ENCODE measurements at places on chromosomes 5 and 9. TPM values are rescaled to one million over a fixed set of nuclear protein-coding genes. Genes with fewer than 3 reads are reported as not detected.

Gene LCN2
- 143 TPM for total RNA-seq

GRCh38 chr5:139985290-139985689 lies 57.8 kb downstream of the NRG2 start:
- DNase-seq = no peak

DNA sequence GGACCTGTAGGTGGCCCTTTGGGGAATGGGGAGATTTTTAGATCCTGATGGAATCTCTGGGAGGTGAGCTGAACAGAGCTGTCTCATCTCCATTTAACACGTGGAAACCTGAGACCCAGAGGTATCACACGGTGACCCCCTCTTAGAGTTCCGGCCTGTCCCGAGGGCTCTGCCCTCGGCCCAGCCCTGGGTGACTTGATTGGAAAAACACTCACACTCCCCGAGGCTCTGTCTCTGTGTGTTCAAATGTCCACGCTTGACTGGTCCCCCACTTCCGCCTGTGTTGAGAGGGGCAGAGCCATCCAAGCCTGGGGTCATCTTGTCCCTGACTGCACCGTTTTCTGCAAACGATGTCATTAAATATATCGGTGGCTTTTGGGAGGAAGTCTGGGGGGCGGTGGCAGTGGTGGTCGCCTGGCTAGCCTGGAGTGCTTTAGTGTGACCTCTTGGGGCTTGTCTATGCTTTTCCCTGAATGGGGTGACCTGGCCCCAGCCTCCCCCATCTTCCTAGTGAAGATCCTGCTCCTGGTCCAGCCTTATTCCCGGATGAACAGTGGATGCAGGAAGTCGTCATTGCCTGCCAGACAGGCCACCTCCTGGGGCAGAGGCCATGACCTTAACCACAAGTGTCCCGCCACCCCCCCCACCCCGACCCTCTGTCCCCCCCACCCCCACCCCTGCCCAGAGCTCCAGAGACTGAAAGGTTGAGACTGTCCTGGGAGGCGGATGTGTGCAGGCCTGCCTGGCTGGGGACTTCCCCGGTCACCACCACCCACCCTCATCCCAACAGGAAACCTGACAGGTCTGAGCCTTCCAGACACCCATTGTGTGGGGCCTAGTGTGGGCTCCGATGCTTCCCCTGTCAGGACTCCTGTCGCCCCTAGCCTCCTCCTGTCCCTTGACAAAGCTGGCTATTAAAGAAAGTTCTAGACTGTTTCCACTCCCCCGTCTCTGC lies 5.3 kb upstream of the DAB2IP start:
- DNase-seq = no peak

DNA sequence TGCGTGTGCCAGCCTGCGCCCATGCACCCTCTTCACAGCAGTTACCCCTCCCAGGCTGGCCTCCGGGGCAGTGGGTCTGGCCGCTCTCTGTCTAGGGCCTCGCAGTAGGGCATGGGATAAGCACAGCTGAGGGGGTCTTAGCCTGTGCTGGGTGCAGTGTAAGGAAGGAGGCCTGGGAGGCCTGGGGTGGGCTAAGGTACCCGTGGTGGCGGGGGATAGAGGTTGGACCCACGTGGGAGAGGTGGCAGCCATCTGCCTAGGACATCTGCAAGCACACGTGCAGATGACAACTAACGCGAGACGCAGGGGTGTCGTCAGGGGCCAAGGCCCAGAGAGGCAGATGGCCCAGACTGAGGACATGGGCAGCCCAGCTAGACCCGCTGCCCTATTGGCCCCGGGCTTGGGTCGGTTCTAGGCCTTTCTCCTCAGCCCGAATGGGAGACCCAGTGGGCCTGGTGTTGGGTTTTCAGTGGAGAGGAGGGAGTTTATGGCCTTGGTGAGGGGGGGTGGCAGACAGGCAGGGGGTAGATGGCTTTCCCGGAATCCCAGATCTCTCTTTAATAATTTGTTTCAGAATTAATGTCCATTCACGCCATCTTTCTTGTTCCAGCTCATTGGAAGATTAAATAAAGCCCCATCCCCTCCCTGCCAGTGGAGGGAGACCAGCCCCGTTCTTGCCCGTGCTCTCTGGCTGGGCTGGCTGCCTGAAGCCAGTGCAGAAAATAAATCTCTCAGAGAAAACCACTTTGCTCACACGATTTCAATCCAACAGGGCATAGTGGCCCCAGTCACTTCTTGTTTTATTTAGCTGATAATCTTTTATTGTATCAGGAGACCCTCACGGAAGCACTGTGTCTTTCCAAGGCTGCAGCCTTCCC lies 154.2 kb downstream of the GAPVD1 start:
- DNase-seq = no peak

DNA sequence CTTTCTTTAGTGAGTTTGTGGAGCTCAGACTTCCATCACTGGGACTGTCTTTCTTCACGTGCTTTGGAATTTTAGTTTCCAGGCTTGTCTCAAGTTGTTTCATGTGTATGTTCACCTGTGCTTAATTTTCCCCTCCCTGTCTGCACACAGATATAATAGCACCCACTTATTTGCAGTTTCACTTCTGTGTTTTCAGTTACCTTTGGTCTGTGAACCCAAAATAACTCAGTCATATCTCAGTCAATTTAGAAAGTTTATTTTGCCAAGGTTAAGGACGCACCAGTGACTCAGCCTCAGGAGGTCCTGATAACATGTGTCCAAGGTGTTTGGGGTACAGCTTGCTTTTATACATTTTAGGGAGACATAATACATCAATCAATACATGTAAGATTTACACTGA lies 330.4 kb downstream of the ICE1 start:
- DNase-seq = no peak

- no peak for DNase-seq
Observed at GRCh38 chr9:132241483-132241839, 79.6 kb downstream of the NTNG2 start.

- no peak for DNase-seq
Observed at GRCh38 chr5:176360894-176361436, 599 bp downstream of the KIAA1191 start.

GRCh38 chr5:122704247-122705036 lies 70.4 kb upstream of the SNX2 start:
- DNase-seq = no peak

DNA sequence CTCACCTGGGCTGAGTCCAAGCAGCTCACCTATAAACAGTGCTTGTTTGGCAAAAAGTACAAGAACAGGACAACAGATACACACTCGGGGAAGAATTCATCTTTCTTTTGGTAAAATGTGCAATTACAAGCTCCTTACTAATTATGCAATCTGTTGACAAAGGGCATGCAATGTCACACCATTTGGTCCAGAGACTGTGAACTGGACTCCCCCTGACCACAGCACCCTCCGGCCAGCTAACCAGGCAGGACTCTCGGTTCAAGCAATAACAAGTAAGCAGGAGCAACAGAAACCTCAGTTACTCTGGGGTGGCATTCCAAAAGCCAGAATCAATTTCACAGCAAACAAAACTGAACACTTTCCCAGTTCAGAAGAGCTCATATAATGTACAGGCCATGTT lies 113.8 kb downstream of the GNAQ start:
- DNase-seq = no peak

Measured in ureter (tissue), 1 donor.